Fibroblast of skin of back (primary cell): ENCODE measurements at places on chromosomes 1 and 21.

- DNase-seq, result peak; percentile 91
These were observed 48.8 kb upstream of the WASF2 start for GRCh38 chr1:27538793-27539192.

- DNase-seq, result no peak
These were observed 621.7 kb downstream of the MATN1 start for GRCh38 chr1:30101487-30102227.

GRCh38 chr21:29939104-29939923 lies 482 bp downstream of the GRIK1 start:
- DNase-seq, result peak; percentile 15

GRCh38 chr1:206702260-206702659 lies 17.6 kb downstream of the MAPKAPK2 start:
- no peak for DNase-seq

DNA sequence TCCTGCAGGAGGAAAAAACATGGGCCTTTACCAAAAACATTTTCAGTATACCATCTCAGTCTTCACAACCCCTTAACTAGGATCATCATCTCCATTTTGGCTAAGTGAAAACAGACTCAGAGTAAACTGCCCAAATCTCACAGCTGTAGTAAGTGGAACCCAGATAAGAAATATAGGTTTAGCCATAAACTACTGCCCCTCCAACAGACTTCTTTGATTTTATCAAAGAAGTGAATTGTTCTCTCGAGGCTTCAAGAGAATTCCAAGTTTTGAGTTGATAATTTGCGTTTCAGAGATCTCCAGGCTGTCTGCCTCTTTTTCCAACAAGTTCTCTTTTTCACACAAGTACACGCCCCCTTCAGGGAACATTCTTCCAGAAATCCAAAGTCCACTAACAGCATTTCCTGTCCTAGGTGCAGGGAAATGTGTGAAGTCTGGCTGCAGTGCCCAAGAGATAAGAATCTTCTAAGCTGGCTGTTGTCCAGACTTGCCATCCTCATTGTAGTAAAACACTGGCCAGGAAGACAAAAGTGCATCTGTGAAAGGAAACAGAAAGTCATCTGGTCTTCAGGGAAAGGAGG lies 30.8 kb downstream of the RNF19B start:
- DNase-seq, result peak; percentile 23

DNA sequence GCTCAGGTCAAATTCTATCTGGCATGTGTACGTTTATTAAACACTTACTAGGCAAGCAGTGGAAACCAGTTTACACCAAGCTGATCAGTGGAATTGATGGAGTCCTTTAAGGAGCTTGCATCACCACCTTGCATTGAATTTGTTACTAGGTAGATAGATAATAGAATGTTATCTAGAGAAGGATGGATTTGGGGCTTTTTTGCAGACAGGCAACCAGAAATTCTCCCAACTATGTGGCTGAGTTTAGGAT lies 44.9 kb downstream of the HHAT start:
- no peak for DNase-seq

DNA sequence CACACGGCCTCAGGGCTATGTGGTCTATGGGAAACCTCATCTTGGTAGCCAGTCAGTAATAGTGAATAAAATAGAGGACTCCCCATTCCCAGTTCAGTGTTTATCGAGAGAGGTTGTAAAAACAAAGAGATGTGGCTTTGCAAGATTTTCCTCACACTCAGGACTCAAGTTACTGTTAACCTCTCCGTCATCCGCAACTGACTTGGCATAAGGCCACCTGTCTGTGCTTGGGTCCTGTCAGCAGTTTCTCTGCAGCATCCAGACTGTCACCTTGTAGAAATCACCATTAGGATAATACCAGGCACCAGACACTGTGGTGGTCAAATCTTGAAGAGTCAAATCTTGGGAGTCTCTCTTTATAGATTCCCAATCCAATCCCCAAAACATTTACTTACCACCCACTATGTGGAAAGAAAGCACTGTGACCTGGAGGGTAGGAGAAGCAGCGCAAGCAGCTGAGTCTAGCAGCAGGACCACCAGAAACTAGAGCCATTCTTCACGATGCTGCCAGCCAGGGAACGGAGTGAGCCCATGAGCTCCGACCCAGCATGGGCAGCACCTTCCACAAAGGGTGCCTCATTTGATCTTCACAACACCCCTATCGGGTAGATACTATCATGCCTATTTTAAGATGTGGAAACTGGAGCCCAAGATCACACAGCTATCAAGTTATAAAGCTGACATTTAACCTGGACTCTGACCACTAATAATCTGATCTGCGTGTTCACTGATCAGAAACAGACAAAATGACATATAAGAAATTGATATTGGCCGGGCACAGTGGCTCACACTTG lies 5.6 kb upstream of the GPR25 start:
- peak; percentile 22 for DNase-seq

DNA sequence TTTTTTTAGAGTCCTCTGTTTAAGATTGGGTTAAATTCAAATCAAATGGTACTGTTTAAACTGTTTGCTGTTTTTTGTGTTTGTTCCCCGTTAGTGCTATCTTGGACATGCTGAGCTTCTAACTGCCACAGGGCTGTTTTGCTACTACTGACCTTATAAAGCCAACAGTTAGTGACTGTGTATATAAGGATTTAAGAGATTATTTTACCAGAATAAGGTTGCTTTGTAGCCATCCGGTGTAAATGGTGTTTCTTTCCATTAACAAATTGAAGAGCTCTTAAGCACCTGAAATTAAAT lies 37.0 kb downstream of the ZNF281 start:
- DNase-seq, result no peak

DNA sequence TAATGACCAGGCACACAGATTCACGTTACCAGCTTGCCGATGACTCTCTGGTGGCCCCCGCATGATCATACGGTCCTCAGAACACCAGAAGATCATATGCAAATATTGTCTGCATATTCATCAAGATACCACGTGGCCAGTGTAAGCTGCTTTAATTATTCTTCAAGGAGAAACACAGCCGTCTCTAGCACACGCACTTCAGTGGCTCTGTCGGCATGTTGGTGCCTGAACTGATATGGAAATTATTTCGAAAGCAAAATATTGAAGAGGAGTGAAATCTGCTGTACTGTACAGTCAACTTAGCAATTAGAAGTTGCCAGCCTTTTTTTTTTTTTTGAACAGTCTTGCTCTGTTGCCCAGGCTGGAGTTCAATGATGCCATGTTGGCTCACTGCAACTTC lies 5.9 kb upstream of the KIF26B start:
- no peak for DNase-seq

- no peak for DNase-seq
These were observed 21.8 kb downstream of the PSMB2 start for GRCh38 chr1:35619237-35620121.

DNA sequence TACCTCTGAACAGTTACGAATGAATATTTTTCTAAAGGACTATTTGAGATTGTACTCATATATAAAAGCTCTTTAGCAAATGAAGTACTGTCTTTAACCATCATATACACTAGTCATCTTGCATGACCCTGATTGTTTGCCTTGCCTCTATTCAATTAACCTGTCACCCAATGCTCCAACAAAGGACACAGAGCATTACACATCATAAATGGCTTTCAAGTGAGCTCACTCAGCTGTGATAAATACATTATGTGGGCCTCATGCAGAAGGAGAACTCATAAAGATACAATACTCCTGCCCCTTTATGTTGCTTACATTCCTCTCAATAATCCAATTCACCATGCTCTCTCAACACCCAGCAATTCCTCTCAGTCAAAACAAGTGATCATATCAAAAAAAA lies 993.0 kb upstream of the PRMT6 start:
- no peak for DNase-seq

- DNase-seq, result no peak
These were observed 32.0 kb upstream of the PSEN2 start for GRCh38 chr1:226838456-226838855.
